Right renal pelvis (tissue), 4 donors: ENCODE measurements at places on chromosomes 7 and 10.

DNA sequence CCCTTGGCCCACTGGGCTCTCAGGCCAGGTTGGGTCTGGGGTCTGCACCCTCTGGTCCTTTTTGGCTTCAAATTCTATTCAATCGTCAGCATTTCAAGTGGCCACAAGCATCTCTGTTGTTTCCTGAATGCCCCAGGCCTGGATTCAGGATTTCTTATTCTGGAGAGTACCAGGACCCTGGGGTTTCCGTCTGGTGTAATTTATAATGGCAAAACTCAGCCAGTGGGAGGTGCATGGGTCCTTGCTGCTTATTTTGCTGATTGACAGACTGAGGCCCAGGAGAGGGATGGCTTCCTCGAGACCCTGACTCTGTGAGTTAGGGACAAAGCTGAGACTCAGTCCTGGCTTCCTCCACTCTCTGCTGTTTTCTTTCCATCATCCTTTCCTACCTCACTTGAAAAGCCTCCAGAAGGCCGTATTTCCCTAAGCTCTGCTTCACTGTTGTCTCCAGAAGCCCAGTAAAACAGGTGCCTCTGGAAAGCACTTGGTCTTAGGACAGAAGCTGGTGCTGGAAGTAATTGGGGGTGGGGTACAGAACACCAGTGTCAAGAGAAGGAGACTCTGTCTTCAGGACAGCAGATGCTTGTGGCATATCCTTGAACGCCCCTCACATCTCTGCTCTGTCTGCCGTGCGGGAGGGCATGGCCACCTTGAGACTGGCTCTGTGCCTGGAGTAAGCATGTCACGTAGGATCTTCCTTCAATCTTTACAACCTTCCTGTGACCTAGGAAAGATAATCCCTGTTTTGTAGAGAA, 39.4 kb upstream of the SH2D4B start:
- no peak for DNase-seq

DNA sequence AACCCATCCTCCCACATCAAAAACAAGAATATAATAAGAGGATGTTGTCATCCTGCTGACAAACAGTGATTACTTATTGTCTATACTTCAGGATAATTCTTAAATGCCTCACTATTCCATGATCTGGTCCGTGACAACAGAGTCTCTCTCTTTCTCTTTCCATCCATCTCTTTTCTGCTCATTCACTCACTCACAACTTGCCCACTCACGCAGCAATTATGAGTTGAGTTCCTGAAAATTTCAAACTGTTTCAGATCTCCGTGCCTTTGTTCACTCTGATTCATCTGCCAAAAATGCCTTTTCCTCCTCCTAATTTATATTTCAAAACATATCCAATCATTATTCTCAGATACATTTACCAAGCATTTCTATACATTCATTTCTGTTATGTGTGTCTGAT, 1.4 kb downstream of the OR6B1 start:
- DNase-seq = no peak

DNA sequence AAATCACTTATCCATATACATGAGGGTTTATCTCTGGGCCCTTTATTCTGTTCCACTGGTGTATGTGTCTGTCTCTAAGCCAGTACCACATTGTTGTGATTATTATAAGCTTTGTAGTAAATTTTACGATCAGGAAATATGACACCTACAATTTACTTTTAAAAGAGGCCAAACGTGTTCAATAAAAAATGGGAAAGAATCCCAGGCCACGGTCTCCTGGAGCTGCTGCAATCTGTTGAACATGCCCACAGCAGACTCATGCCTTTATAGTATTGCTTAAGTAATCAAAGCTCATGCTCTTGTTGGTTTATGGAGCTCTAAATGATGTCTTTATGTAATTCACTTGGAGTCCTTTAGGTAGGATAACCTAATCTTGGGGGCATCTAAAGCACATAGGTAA, 273.0 kb downstream of the ZMYND11 start:
- DNase-seq = no peak

DNA sequence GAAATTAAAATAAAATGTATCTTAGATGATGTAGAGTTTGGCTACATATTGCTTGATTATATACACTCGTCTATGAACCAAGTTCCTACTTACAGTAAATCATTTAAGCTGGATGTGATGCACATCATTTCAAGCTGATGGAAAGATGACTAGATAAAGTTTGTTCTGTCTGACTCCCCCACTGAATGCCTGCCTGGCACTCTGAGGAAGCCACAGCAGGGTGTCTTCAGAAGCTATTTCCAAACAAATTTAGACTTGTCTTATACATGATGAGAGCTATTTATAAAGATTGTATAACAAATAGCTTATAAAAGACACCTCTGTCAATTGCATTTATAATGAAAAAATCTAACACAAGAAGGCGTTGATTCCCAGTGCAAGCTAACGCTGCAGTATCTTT, 741.4 kb downstream of the MAGI2 start:
- DNase-seq = no peak

DNA sequence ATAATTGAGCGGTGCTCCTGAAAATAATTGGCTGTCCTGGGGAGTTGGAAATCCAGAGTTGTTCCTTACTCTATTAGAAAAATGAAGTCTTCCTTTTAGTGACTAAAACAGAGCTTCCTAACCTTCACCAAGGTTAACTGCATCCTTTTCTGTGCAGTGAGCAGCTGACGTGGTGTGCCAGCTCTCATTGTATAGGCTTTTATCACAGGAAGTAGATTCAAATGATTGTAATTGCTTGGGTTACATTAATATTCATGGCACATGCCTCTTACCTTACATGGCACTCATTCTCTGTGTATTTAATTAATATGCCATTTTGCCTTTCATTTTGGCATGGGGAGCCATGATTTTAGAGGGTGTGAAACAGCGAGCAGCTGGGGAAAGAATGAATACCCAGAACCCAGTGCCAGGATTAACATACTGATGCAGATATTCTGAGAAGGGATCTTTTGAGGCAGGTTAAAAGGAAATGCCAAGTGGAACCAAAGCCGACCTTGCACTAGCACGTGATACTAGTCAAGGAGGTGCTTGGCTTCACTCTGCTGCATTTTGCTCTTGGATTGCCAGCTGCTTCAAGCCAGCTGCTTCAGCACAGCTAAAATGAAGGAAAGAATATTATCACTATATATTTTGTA, 115.3 kb downstream of the ST7 start:
- no peak for DNase-seq

- DNase-seq = no peak
Observed at GRCh38 chr7:151743481-151743983, 133.4 kb downstream of the PRKAG2 start.
